Bone marrow (tissue), 2 donors: ENCODE measurements at places on chromosomes 12 and 14.
A peak's percentile ranks its signal among the peaks of the same experiment; 100 is the strongest.

DNA sequence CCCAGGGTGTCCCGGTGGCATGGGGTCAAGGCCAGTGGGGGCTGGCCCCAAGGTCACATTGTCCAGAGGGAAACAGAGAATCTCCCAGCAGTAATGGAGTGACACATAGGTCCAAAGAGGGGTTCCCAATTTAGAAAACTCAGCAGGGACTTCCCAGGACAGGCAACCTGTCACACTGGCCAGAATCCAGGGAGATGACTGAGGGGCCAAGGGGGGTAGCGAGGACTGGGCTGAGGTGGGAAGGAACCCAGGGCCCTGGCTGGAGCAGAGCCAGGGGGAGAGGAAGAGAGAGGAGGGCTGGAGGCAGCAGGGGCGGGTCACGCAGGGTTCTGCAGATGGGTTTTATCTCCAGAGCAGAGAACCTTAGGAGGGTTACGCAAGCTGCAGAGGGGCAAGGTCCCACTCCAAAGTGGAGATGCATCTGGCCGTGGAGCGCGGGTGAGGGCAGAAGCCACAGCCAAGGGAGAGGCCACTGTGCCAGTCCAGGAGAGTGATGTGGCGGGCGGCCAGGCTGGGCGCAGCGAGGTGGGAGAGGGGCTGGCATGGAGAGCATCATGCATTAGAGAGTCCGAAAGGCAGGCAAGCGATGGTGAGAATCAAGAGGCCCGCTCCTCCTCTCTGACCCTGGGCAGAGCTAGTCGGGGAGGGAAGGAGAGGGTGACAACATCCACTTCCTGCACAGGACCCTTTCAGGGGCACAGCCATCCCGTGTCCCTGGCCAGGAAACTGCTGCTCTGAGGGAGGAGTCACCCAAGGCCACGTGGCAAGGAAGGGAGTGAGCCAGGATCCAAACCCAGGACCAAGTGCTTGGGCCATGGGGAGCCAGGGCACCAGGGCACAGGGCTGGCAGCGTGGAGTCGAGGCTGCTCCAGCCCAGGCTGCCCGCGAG is 29.0 kb downstream of the NCOR2 start:
- peak; percentile 4 for DNase-seq

DNA sequence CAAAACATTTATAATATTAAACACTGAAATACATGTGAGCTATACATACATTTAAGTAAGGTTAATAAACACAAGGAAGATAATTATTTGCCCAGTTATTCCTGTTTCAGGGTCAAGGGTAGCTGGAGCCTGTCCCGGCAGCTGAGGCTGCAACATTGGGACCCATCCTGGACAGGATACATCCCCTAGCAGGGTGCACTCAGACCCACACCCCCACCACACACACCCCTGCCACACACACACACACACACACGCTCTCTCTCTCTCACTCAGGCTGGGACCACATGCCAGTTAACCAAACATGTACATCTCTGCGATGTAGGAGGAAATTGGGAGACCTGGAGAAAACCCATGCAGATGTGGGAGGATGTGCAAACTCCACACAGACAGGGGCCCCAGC is 112.6 kb upstream of the TMCC3 start:
- DNase-seq = no peak

DNA sequence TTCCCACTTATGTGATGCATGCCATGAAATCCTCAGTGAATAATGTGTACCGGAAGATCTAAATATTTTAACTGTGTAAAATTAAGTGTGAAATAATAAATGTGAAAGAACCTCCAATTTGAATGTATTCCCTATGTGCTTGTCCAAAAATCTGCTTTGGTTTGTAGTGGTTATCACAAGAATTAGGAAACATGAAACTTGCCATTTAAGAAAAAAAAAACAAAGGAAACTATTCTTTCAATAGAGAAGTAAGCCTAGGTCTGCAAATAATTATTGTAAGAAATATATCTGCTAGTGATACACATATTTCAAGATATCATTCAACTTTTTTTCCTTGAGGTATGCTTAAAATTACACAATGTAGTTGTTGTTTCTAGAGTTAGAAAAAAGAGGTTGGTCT is 500.4 kb downstream of the SLC6A15 start:
- no peak for DNase-seq

GRCh38 chr12:104933128-104933527 is 25.0 kb downstream of the SLC41A2 start:
- no peak for DNase-seq

GRCh38 chr12:6476489-6476888 is 6.0 kb upstream of the VAMP1 start:
- no peak for DNase-seq

- DNase-seq = no peak
Observed at GRCh38 chr14:95234426-95234825, 77.1 kb upstream of the DICER1 start.

GRCh38 chr14:59132796-59133494 is 55.5 kb upstream of the DAAM1 start:
- no peak for DNase-seq

DNA sequence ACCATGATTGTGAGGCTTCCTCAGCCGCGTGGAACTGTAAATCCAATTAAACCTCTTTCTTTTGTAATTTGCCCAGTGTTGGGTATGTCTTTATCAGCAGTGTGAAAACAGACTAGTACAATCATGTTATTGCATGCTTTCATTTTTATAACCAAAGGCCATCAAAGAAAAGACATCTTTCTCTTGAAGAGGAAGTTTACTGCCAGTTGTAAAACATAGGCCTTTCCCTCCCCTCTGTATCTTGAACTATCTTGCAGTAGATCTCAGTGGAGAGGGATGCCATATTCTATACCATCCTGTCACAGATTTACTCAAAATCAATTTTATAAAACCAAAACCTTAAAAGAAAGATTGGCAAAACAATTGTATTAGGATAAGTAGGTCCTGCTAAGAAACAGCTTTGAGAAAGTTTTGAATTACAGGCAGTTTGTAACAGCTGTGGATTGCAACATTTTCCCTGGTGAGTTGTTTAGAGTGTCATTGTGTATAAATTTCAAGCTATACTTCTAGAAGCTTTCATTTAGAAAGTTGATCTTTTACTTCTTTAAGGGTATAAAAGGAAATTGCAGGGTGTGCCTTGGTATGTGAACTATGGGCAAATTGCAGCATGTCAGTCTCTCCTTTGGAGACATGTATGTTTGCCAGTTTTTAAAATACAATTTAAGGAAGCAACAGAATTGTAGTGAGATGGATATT is 128.0 kb downstream of the ATP23 start:
- DNase-seq = no peak

DNA sequence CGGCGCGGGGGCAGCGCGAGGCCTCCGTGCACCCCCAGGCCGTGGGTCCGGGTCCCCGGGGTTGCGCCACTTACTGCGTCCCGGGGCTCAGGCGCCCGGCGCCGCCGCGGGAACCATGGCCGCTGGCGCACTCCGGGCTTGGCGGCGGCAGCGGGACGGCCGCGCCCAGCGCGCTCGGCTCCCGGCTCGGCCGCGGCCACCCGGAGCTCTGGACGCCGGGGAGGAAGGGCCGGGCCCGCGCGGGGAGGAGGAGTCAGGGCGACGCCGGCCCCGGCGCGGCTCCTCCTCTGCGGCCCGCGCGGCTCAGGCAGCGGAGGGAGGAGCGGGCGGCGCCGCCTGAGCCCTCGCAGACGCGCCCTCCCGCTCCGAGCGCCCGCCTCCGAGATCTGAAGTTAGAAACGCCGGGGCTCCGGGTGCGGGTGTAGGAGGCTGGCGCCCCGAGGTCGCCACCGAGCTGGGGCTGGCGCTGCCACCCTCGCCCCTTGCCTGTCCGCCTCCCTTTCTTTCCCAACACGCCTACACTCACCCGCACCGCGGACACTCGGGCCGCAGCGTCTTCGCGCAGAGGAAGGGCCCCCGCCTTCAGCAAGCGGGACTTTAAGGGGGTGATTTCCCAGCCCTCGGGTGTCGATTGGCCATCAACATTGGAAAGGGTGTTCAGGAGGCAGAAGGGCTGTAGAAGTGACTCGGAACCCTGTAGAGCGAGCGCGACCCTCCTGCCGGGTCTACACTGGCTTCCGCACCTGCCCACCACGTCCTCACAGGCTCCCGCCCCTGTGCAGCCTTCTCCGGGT is at the start of gene NIN:
Gene NIN, minus strand, starts transcription at position 231 of the 794 bp plus-strand sequence. CDS start 9,106 bp downstream, outside the sequence.
- peak; percentile 62 for DNase-seq

GRCh38 chr12:3247629-3248161 is 170.5 kb downstream of the TSPAN9 start:
- no peak for DNase-seq

DNA sequence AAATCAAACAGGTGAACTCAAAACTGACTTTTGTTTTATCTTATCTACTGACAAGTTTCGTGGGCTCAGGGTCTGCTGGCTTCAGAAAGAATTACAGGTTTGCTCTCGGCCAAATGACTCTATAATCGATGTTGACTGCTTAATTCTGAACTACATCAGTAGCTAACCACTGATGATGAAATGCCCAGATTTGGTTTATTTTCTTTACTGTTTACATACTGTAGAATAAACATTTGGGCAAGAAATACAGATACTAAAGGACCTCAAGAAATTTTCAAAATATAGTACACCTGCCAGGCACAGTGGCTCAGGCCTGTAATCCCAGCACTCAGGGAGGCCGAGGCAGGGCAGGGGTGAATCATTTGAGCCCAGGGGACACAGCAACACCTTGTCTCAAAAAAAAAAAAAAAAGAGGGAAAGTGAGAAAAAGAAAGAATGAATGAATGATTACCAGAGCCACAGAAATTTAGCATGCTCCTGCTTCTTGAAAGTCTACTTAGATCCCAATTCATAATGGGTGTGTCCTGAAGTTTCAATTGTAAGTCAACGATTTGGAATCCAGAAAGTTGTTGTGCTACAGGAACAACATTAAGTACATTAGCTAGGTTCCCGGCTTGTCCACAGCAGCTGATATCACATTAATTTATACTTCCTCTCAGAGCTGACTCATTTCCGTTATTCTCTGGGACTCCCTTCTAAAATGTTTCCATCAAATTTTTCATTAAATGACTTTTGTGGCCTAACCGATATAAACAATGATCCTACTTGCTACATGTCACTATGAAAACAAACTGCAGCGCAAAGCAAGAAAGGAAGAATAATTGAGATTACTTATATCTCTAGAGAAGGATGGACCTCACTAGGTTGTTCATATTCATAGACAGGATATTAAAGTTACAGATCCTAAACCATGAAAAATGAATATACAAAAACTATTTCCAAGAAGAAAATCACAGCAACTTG is 134.3 kb downstream of the MED13L start:
- DNase-seq = no peak

- DNase-seq = no peak
Observed at GRCh38 chr12:104166465-104166864, 28.5 kb upstream of the NFYB start.

GRCh38 chr12:43396671-43397070 is 155.3 kb downstream of the ADAMTS20 start:
- no peak for DNase-seq

- no peak for DNase-seq
Observed at GRCh38 chr12:122866379-122866778, 29.5 kb downstream of the VPS37B start.

GRCh38 chr14:43249591-43249990 is 1257.5 kb downstream of the FSCB start:
- no peak for DNase-seq

- DNase-seq = peak; percentile 39
Observed at GRCh38 chr14:94394581-94395207, 6.3 kb upstream of the SERPINA1 start.

- DNase-seq = peak; percentile 27
Observed at GRCh38 chr12:31959701-31960391, 631 bp downstream of the RESF1 start.

DNA sequence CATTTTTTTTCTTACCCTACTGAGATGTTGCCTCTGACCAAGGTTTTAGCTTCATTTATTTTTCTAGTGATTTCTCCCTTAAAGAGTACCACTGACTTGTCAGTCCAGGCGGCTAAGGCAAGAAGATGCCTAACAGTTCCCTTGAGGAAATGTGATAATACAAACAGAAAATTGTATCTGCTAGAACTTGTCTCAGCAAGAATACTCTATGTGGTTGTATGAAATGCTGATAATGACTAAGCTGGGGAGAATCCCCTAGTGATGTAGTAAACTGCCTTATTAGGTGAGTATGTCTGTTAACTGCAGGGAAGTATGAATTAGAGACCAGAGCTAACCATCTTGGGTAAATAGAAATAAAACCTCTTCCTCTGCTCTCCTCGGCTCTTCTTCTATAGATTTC is 6.7 kb downstream of the C12orf54 start:
- no peak for DNase-seq

- DNase-seq = no peak
Observed at GRCh38 chr14:104385111-104385510, 194.5 kb upstream of the C14orf180 start.
